ENCODE measurements at places on chromosomes 3 and 15. TPM values are rescaled to one million over a fixed set of nuclear protein-coding genes. Genes with fewer than 3 reads are reported as not detected.

Gene GOLGA6B
- 0.07 TPM for polyA plus RNA-seq

- DNase-seq = no peak
These were observed 192.8 kb upstream of the LINGO1 start for GRCh38 chr15:77825546-77825945.

DNA sequence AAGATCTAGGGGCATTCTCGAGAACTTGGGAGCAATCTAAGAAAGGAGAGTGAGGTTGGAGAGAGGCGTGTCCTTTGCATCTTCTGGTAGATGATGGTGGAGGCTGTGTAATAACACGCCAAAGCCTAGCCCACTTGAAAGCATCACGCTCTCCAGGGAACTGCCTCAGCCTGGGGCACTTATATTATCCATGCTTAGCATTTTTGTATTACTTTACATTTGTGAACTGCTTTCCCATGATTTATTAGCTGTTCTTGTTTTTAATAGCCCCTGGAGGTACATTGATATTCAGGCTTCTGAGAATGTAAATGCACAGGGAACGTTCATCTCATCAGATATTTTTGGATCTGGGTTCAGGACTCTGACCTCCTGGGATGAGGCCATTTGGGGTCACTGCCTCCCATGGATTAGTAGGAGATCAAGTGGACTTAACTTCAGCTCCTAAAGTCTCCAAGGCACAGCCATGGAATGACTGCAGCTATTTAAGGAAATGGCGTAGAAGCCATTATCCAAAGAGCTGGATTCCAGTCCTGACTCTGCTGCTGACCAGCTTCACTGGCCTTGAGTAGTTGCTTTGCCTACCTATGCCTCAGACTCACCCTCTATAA is 124.9 kb downstream of the LPP start:
- no peak for DNase-seq

GRCh38 chr3:102484-102883 is 94.1 kb upstream of the CHL1 start:
- DNase-seq = no peak

DNA sequence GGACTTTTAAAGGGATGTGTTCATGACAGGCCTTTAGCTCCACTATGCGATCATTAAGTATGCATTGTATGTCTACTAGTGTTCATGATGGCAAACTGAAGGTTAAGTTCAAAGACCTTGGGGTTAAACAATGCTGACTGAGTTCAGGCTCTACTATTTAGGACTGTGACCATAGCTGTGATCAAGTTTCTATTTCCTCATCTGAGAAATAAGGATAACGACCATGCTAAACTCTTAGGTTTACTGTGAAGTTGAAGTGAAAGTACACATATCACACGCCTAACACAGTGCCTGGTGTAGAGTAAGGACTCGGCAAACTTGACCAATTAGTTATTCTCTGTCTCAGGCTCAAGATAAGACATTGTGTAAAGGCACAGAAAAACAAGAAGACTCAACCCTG is 243.2 kb downstream of the MBNL1 start:
- DNase-seq = no peak

- DNase-seq = no peak
These were observed 703 bp upstream of the LSAMP start for GRCh38 chr3:116445990-116446389.

Gene DPH3
- 26.3 TPM for polyA plus RNA-seq

GRCh38 chr3:58299839-58300516 is 6.1 kb upstream of the RPP14 start:
- no peak for DNase-seq

Data from left kidney (tissue), 8 donors.